NCI-H524 (cell line): ENCODE measurements at places on chromosomes 1 and 21.

DNA sequence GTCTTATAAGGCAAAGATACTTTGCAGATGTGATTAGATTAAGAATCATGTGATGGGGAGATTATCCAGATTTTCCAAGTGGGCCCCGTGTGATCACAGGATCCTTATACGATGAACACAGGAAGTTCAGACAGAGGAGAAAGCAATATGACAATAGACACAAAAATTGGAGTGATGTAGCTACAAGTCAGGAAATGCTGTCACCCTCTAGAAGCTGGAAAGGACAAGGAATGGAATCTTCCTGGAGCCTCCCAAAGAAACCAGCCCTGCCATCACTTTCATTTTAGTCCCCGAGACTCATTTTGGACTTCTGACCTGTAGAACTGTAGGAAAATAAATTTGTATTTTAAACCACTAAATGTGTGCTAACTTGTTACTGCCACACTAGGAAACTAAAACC, 61.9 kb upstream of the C1orf21 start:
- no peak for DNase-seq

DNA sequence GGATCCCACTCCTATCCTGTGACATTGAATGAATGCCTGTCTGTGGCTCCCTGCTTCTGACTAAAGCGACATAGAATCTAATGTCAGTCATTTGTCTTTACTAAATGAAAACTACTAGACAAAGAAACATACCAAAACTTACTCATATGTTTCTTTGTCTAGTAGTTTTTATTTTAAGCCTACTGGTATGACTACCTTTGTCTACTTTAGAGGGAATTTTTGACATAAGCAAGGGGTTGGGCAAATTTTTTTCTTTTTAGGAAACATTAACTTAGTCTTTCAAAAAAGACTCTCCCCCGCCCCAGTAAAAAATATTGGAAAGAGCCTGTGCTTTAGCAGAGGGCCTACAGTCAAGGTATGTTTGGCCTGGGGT, 4.9 kb downstream of the NEK7 start:
- DNase-seq, result no peak

GRCh38 chr1:92915547-92915946, 45.7 kb downstream of the DIPK1A start:
- DNase-seq, result no peak

- no peak for DNase-seq
These were observed 5.8 kb upstream of the MPZL1 start for GRCh38 chr1:167716000-167716271.
